ENCODE measurements at places on chromosomes 5 and 9.

DNA sequence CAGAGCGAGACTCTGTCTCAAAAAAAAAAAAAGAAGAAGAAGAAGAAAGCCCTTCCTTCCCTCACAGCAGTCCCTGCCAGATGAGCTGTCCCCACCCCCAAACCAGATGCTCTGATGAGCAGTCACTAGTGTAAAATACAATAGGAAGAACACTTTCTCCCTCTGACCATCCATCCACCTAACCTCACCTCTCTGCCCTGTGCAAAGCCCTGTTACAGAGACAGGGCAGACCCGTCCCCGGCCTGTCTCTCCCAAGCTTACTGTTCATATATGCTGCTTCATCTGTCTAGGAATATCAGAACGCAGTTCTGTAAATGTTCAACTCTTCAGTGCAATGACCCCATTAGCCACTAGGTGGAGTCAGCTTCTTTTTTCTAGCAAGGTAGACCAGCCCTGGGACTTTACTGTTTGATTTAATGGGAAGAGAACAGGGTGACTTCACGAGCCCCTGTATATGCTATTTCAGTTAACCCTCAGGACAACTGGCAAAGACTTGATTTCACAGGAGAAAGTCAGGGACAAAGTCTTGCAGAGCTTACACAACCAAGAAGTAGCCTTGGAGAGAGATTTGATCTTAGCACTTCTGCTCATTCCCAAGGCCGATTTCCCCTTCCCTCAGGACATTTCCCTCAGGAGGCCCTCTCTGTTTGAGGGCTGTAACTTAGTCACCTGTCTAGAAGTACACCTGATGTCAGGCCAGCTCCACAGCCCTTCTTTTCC lies 14.9 kb upstream of the FGFR4 start:
- no peak overlapping the region for H3K4me3 ChIP-seq
- peaks cover 10% of the 10 kb centered on the region for H3K4me1 ChIP-seq
- no peaks in the 10 kb centered on the region for H3K27me3 ChIP-seq
- no peaks in the 10 kb centered on the region for H3K36me3 ChIP-seq

DNA sequence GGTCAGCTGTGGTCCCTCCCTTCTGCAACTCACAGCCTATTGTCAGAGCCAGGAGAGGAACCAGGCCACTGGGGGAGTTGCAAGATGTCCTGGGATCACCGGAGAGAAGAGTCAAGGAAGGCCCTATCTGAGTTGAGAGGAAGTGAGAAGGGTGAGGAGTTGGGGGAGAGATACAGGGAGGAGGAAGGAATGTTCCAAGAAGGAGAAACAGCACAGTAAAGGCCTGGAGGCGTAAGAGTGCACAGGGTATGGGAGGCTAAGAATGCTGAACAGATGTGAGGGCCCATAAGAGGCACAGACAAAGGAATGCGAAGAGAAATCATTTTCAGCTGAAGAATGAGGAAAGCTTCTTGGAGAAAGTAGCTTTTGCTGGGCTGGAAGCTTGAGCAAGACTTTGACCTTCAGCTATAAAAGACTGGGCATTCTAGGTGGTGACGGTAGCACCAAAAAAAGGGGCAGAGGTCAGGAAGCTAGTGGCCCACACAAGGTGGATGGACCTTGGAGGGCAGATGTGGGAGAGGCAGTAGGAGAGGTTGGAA lies 21.6 kb upstream of the CSF1R start:
- H3K4me3 ChIP-seq, result no peak overlapping the region
- DNase-seq, result no peak
- H3K27me3 ChIP-seq, result no peaks in the 10 kb centered on the region
- H3K36me3 ChIP-seq, result no peaks in the 10 kb centered on the region
- H3K27ac ChIP-seq, result no peak overlapping the region

GRCh38 chr9:38284588-38285051 lies 107.9 kb upstream of the ALDH1B1 start:
- no peaks in the 10 kb centered on the region for H3K36me3 ChIP-seq
- H3K4me3 ChIP-seq, result no peak overlapping the region
- no peaks in the 10 kb centered on the region for H3K4me1 ChIP-seq
- DNase-seq, result no peak
- no peaks in the 10 kb centered on the region for H3K27me3 ChIP-seq

DNA sequence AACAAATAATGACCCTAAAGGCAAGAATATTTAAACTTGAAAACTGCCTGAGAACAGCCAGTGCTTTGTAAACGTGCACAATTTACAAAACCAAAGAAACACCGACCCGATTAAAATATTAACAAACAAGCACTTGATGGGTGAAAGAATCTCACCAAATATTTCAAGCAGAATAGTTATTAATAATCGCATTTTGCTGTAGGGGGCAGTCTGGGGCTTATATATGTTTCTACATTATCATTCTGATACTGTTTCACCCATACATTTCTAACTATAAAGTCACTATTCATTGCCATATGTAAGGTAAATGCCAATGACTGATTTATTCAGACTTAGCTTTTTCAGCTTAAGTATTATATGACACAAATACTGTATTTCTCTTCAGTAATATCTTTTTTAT lies 37.7 kb downstream of the UBAP2 start:
- H3K27me3 ChIP-seq, result no peaks in the 10 kb centered on the region
- DNase-seq, result no peak
- H3K36me3 ChIP-seq, result peaks cover 16% of the 10 kb centered on the region
- no peak overlapping the region for H3K4me3 ChIP-seq
- no peaks in the 10 kb centered on the region for H3K4me1 ChIP-seq
- H3K27ac ChIP-seq, result no peak overlapping the region

DNA sequence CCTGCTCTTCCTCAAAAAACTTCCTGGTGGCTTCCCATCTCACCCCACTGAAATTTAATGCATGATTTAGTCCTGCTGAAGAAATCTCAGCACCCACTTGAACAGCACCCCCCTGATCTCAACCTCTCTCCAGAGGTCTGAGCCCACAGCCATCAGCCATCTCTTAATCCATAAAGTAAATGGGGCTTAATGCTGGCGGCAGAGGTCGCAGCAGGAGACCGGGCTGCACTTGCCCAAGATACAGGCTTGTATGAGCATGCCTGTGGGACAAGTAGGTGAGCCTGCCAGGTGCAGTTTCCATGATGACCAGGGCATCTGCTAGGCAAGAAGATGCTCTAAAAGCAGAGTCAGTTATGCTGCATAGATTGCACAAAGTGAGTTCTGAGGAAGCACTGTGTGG lies 52.4 kb upstream of the CTXN3 start:
- H3K4me3 ChIP-seq, result no peak overlapping the region
- H3K36me3 ChIP-seq, result no peaks in the 10 kb centered on the region
- DNase-seq, result no peak
- no peaks in the 10 kb centered on the region for H3K27me3 ChIP-seq
- H3K4me1 ChIP-seq, result no peaks in the 10 kb centered on the region

GRCh38 chr9:130970855-130971254 lies 31.8 kb upstream of the FIBCD1 start:
- H3K27me3 ChIP-seq, result no peaks in the 10 kb centered on the region
- no peak overlapping the region for H3K27ac ChIP-seq
- H3K4me1 ChIP-seq, result no peaks in the 10 kb centered on the region
- H3K36me3 ChIP-seq, result no peaks in the 10 kb centered on the region
- no peak overlapping the region for H3K4me3 ChIP-seq

GRCh38 chr5:374631-375335 lies 53.3 kb downstream of the AHRR start:
- H3K4me1 ChIP-seq, result peaks cover 77% of the 10 kb centered on the region
- no peak for DNase-seq
- H3K36me3 ChIP-seq, result peaks cover 19% of the 10 kb centered on the region
- H3K4me3 ChIP-seq, result no peak overlapping the region
- H3K27ac ChIP-seq, result peak overlapping the region; percentile 98

DNA sequence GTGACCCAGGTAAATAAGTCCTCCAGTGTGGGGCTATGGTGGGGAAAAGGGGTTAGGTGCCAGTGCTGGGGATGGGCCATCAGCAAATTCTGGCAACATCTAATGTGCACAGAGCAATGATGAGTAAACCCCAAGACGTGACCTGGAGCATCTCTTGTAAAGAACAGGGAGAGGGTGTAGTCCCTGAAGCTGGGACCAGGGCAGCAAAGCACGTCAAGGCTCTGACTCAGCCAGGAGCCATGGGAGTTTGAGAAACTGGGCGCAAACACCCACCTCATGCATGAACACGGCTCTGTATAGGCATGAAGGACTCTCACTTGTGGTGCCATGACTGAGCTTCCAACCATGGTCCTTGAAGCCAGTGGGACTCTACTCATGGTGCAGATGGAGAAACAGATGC lies 51.8 kb downstream of the DUSP1 start:
- no peaks in the 10 kb centered on the region for H3K36me3 ChIP-seq
- no peaks in the 10 kb centered on the region for H3K27me3 ChIP-seq

DNA sequence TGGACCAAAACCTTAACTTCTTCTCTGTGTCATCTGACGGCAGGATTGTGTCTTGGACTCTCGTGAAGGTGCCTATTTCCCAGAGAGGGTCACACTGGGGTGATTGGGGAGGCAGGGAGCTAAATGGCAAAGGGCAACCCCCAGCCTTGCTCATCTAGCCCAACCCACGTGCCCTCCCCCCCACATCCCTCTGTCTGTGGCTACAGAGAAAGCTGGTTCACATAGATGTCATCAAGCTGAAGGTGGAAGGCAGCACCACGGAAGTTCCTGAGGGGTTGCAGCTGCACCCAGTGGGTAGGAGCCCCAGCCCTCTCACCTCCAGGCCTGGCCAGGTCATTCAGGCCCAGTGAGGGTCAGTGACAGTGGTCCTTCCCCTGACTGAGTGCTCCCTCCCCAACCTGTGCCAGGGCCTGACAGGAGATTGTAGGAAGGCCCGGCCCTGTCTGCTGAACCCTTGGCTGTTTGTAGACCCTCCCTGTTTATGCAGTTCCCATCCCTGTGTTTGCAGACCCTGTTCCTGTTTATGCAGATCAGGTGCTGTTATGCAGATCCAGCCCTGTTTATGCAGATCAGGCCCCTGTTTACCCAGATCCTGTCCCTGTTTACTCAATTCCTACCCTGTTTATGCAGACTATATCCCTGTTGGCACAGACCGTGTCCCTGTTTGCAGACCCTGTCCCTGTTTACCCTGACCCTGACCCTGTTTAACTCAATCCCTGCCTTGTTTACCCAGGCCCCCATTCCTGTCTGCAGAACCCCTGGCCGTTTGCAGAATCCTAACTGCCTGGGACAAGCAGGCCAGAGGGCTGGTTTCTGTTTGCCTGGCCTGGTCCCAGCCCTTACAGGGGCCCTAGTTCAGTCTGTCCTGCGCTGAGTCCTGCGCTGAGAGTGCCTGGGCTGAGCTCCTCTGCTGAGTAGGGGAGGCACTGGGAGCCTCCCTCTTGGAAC lies 10.4 kb downstream of the ENHO start:
- H3K36me3 ChIP-seq, result no peaks in the 10 kb centered on the region
- no peak for DNase-seq
- no peak overlapping the region for H3K4me3 ChIP-seq
- peaks cover 17% of the 10 kb centered on the region for H3K27me3 ChIP-seq

DNA sequence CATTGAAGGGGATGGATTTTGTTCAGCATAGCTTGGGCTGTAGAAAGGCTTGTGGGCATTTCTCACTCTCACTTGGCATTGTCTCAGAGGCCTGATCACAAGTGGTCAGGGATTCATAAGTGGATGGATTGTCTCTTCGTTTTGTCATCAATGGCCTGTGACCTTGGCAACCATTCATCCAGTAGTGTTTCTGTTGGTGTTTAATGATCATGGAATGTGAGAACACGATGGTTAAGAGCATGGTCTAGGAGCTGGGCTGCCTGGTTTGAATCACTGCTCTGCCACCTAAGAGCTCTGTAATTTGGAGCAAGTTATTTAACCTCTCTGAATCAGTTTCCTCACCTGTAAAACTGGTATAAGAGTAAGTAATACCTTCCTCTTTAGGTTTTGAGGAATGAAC lies 430.1 kb upstream of the MEF2C start:
- H3K27me3 ChIP-seq, result no peaks in the 10 kb centered on the region
- no peak overlapping the region for H3K4me3 ChIP-seq

DNA sequence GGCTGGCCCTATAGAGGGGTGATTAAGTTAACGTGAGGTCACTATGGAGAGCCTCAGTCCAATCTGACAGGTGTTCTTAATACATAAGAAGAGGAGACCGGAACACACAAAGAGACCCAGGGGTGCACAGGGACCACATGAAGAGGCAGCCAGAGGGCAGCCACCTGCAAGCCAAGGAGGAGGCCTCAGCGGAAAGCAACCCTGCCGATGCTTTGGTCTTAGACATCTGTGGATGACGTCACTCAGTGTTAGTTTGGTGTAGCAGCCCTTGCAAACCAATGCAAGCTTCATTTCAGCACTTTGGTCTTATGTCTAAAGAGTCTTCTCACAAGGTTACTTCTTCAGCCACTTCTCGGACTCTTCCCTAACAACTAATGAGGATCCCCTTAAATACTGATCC lies 47.6 kb upstream of the GRHPR start:
- peaks cover 89% of the 10 kb centered on the region for H3K4me1 ChIP-seq
- no peaks in the 10 kb centered on the region for H3K27me3 ChIP-seq
- peak; percentile 40 for DNase-seq
- no peak overlapping the region for H3K4me3 ChIP-seq
- no peaks in the 10 kb centered on the region for H3K36me3 ChIP-seq

GRCh38 chr9:92728831-92729734 lies 35.5 kb downstream of the BICD2 start:
- peak overlapping the region; percentile 33 for H3K4me3 ChIP-seq
- no peaks in the 10 kb centered on the region for H3K27me3 ChIP-seq
- 0 out of 2 replicates have a peak overlapping the region, but pooled peaks have one; percentile 32 for H3K27ac ChIP-seq
- peaks cover 44% of the 10 kb centered on the region for H3K36me3 ChIP-seq
- no peak for DNase-seq

GRCh38 chr9:74674077-74674476 lies 176.9 kb downstream of the RORB start:
- H3K4me3 ChIP-seq, result no peak overlapping the region
- 0 out of 2 replicates have a peak, but pooled peaks cover 1% of the 10 kb centered on the region for H3K27me3 ChIP-seq
- no peaks in the 10 kb centered on the region for H3K36me3 ChIP-seq
- H3K27ac ChIP-seq, result no peak overlapping the region
- no peak for DNase-seq

- H3K4me3 ChIP-seq, result no peak overlapping the region
- H3K4me1 ChIP-seq, result peaks cover 19% of the 10 kb centered on the region
- no peak for DNase-seq
- H3K27ac ChIP-seq, result no peak overlapping the region
These were observed 202.2 kb upstream of the DMRTA1 start for GRCh38 chr9:22244139-22245011.

DNA sequence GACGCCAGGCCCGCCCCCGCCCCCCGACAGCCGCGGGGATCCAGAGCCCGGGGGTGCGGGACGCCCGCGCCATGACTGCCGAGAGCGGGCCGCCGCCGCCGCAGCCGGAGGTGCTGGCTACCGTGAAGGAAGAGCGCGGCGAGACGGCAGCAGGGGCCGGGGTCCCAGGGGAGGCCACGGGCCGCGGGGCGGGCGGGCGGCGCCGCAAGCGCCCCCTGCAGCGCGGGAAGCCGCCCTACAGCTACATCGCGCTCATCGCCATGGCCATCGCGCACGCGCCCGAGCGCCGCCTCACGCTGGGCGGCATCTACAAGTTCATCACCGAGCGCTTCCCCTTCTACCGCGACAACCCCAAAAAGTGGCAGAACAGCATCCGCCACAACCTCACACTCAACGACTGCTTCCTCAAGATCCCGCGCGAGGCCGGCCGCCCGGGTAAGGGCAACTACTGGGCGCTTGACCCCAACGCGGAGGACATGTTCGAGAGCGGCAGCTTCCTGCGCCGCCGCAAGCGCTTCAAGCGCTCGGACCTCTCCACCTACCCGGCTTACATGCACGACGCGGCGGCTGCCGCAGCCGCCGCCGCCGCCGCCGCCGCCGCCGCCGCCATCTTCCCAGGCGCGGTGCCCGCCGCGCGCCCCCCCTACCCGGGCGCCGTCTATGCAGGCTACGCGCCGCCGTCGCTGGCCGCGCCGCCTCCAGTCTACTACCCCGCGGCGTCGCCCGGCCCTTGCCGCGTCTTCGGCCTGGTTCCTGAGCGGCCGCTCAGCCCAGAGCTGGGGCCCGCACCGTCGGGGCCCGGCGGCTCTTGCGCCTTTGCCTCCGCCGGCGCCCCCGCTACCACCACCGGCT lies 1.0 kb downstream of the FOXE1 start:
- H3K36me3 ChIP-seq, result no peaks in the 10 kb centered on the region
- no peak for DNase-seq
- no peak overlapping the region for H3K27ac ChIP-seq
- no peaks in the 10 kb centered on the region for H3K4me1 ChIP-seq
- no peak overlapping the region for H3K4me3 ChIP-seq

Measured in GM12878 (cell line).